ENCODE measurements at places on chromosomes 11 and 22. TPM values are rescaled to one million over a fixed set of nuclear protein-coding genes. Genes with fewer than 3 reads are reported as not detected.

The RIC3 gene
- 2.3 TPM for total RNA-seq

The GLYATL2 gene
- not detected for total RNA-seq

The TSSK2 gene
- total RNA-seq = not detected

The SLC43A1 gene
- 27.6 TPM for total RNA-seq

The CNIH2 gene
- total RNA-seq = 1.5 TPM

The GLB1L2 gene
- 3.1 TPM for total RNA-seq

The ZNF215 gene
- total RNA-seq = 6.7 TPM

The CD6 gene
- total RNA-seq = 308 TPM

The GRIA4 gene
- total RNA-seq = not detected

The OR6A2 gene
- 0.53 TPM for total RNA-seq

The MS4A12 gene
- total RNA-seq = not detected

The LAMTOR1 gene
- total RNA-seq = 100 TPM

The MMP3 gene
- not detected for total RNA-seq

The OR2AG1 gene
- total RNA-seq = not detected

The OR8G5 gene
- total RNA-seq = not detected

The TUB gene
- 0.55 TPM for total RNA-seq

The OR51E1 gene
- total RNA-seq = not detected

The TMEM121B gene
- total RNA-seq = 0.05 TPM

The FREY1 gene
- total RNA-seq = 1.4 TPM

The SLC22A9 gene
- total RNA-seq = not detected

The ENTHD1 gene
- 0.11 TPM for total RNA-seq

The SLC29A2 gene
- total RNA-seq = 19.1 TPM

The SVIP gene
- total RNA-seq = 43.1 TPM

The ZC3H12C gene
- 16.7 TPM for total RNA-seq

The NTM gene
- total RNA-seq = not detected

The E2F8 gene
- 24.0 TPM for total RNA-seq

The C11orf42 gene
- not detected for total RNA-seq

The LINC01488 gene
- total RNA-seq = not detected

The HTR3B gene
- total RNA-seq = not detected

The SLC22A24 gene
- total RNA-seq = not detected

The CARD18 gene
- not detected for total RNA-seq

The PLEKHB1 gene
- 1.4 TPM for total RNA-seq

The GNAZ gene
- 0.39 TPM for total RNA-seq

The FAT3 gene
- total RNA-seq = 0.02 TPM

The PKDREJ gene
- total RNA-seq = not detected

The HBE1 gene
- total RNA-seq = not detected

The DGAT2 gene
- total RNA-seq = 3.0 TPM

The CCDC88B gene
- 128 TPM for total RNA-seq
